Foreskin fibroblast (primary cell): ENCODE measurements at places on chromosomes 12 and 14.
A peak's percentile ranks its signal among the peaks of the same experiment; 100 is the strongest.

GRCh38 chr14:70755655-70756054, 53.7 kb downstream of the MAP3K9 start:
- DNase-seq = no peak

DNA sequence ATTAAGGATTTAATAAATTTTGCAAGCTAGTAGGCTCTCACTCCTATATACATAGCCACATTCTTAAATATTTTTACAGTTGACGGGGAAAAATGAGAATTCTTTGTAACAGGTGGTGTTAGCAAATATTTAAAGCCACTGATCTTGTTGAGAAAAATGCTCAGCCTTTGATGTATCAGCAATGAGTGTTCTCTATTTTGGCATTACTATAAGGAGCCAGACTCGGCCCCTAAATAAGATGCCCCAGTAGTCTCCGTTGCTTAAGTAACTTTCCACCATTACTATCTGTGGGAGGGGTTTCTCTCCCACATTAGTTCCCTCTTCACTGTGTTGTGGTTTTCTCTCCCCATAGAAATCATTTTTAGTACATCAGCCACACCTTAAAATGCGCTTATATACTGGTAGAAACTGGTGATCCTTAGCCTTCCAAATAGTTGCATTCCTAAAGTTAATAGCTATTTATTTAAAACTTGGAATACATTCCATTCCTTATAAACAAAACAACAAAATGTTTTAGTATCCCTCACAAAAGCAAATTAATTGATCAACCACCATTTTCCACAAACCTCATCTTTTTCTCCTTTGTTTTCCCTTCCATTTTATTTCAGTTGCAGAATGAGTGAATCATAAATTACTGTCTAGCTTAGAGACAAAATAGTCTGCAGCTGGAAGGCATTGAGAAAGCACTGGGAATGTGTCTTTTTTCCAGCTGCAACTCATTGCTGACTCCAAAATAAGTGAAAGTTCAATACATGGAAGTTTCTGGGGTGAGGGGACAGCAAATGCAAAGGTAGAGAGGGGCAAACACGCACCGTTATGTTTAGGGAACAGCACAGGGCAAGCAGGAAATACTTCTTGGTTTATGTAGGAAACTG, 84.7 kb upstream of the FERMT2 start:
- no peak for DNase-seq

DNA sequence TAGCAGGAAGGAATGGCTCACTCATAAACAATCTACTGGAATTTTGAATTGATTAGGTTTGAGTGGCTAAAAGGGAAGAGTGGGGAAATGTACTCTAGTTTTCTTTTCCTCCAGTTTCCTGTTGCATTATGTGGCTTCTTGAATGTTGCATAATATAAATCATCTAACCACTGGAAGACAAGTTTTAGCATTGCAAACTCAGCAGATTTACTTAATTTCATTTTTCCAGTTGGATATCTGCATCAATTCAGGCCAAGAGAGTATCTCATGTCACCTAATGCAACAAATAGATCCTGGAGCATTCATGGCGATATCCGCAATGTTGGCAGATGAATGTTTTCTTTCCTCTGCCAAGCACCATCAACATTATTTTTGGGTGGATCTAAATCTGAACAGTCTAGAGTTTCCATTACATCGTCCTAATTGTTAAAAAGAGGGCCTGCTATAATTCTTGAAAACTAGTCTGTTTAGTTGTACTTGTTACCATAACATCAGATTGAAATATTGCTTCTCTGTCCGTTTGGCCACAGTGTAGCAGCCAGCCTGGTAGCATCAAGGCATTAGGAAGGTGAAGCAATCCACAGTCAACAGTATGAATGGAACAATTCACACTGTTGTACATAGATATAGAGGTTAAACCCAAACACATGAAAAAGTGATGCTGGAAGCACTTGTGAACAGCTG, 544.2 kb downstream of the ETNK1 start:
- no peak for DNase-seq

DNA sequence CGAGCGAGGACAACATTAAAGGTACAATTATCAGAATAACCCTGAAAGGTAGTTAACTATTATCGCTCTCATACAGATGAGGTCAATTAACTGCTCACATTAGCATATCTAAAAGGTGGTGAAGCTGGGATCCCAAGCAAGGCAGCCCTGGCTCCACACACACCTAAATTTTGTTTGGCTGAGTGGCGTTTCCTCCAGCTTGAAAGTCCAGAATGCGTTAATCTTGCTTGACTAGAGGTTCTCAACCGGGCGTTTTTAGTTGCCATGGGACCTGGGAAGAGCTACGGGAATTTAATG, 531 bp downstream of the DLGAP5 start:
- DNase-seq = no peak

DNA sequence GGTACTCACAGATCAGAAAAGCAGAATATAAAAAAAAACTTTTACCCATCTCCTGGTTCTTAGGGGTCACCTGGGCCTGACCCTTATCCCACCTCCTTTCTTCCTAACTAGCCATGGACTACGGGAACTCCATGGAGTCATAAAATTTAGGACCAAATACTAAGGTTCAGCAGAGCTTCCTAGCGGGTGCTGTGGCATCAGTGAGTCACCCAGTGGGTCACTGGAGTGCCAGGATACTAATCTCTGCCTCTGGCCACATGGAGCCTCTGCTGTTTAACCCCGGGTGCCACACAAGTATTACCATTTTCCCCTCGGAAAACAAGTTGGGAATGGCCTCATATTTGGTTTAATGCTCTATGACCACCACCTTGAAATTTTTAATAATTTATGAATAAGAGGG, 6.9 kb downstream of the ZBTB39 start:
- peak; percentile 32 for DNase-seq

DNA sequence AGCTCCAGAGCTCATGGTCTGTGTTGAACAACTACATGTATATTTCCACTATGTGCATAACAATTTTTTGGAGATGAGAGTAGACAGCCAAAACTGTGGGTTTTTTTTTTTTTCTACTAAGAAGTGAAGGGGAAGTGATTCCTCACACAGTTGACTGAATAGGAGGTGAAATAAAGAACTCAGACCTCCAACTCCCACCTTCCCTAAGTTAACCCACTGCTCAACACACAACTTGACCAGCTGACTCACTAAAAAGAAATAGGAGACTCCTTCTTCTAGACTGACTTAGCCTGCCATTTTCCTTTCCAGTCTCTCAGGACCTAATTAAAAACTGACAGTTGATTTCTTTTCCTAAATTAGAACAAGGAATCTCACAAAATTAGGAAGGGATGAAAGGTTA, 1.7 kb downstream of the M6PR start:
- no peak for DNase-seq

- DNase-seq = peak; percentile 71
Measured at GRCh38 chr12:117850048-117850447, 118.7 kb downstream of the KSR2 start.

DNA sequence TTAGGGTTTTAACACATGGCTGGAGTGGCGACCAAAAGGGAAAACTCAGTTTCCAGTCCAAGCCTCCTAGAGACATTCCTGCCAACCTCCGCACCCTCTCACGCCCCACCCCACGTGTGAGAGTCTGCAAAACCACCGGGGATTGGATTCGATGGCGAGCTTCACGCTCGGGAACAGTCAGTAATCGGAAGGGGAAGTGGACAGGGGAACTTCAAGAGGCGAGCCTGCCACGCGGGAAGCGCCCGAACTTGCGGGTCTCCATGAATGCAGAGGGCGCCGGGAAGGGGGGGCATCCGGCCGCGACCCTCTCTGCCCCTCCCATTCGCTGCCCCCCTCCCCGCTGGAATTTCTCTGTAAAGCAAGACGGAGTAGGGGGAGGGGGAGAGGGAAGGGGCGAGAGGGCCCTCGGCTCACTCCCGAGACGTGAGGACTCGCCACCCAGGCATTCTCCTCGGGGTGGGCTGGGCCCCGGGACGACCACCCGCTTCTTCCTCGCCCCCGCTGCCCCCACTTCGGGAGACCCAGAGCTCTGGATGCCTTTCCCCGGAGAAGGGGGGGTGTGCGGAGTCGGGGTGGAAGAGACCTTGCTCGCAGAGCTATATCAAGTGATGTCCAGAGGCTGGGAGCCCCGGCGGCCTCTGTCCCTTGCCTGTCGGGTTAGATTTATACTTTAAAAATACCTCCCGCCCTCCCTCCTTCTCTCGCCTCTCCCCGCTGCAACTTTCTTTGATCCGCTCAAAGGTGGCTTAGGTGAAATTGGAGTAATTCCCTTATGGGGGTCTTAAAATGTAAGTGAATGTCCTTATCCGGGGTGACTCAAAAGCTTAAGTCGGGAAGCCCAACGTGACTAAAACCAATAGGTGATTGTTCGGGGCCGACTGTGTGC, 2.5 kb upstream of the CCND2 start:
- DNase-seq = peak; percentile 63

GRCh38 chr12:56517854-56518253, 3.8 kb upstream of the RBMS2 start:
- DNase-seq = no peak
